ENCODE measurements at places on chromosomes 5 and 9.
A peak's percentile ranks its signal among the peaks of the same experiment; 100 is the strongest.

DNA sequence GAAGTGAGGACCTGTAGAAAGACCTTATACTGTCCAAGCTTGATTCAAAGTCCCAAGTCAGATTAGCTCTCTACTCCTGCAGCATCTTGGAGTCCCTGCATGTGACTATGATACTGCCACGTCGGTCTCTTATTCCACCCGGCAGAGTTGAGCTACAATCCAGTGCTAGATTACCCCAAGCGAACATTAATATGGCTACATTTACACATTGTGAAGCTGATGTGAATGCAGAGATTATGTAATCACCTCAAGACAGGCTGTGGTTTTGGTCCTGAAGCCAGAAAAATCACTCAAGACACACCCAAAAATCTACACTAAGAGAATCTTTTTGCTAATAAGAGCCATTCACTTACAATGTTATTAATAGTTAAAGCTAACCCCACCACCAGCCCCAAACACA is 116.7 kb downstream of the GNA14 start:
- no peak for DNase-seq

DNA sequence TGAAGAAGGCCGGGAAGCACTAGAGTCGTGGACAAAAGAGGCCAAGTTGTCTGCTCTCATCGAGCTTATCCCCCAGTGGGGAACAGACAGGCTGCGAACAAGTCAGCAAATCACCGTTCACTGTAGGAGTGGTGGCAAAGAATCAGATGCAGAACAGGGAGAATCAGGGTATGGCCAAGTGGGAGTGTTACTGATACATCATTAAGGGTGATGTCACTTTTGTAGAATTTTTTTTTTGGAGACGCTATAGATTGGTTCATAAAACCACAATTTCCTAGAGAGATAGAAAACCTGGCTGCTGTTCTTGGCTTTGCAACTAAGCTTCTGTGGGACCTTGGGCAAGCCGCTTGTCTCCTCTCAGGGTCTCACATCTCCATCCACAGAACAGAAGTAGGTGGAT is 21.3 kb downstream of the SPRY4 start:
- no peak for DNase-seq

DNA sequence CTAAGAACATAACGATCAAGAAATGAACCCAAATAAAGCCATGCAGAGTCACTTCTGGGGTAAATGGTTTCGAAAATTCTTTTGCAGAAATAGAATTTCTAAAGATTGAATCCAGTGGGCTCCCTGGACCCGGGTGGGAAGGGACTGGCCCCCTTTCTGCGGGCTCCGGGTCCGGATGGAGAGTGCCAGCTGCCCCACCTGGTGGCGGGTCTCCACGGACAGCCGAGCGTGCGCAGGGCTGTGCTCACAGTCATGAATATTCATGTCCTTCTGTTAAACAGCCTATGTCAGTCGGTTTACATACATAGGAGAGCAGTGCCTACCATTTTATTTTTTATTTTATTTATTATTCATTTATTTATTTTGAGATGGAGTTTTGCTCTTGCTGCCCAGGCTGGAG is 4.7 kb upstream of the PPP1R26 start:
- DNase-seq: no peak

GRCh38 chr9:132794730-132795380 is 83.2 kb downstream of the AK8 start:
- DNase-seq: no peak

- DNase-seq: no peak
These were observed 91.1 kb downstream of the MRPS27 start for GRCh38 chr5:72228960-72229359.

GRCh38 chr9:92432972-92433548 is 8.8 kb upstream of the OMD start:
- no peak for DNase-seq

GRCh38 chr9:96317335-96317980 is 15.5 kb upstream of the HSD17B3 start:
- DNase-seq: peak; percentile 5

GRCh38 chr9:101367323-101367722 is 17.5 kb downstream of the BAAT start:
- DNase-seq: no peak

- DNase-seq: no peak
These were observed 65.9 kb downstream of the RGS3 start for GRCh38 chr9:113529336-113530009.

GRCh38 chr9:91660521-91660920 is 236.9 kb upstream of the NFIL3 start:
- DNase-seq: no peak

DNA sequence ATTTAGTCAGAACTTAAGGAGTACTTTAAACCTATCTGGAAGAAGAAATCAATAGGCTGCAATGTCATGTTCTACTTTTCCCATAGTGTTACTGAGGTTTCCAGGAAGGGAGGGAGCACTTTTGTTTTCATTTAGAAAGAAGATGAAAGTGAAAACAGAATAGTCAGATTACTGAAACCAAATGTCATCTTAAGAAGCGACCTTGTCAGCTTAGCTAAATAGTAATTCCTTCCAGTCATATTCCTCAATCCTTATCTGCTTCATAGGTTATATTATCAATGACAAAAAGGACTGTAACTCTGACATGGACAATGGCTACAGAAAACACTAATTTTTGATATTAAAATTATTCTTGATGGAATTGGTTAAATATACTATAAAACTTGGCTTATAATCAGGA is 27.7 kb downstream of the SAR1B start:
- DNase-seq: no peak

DNA sequence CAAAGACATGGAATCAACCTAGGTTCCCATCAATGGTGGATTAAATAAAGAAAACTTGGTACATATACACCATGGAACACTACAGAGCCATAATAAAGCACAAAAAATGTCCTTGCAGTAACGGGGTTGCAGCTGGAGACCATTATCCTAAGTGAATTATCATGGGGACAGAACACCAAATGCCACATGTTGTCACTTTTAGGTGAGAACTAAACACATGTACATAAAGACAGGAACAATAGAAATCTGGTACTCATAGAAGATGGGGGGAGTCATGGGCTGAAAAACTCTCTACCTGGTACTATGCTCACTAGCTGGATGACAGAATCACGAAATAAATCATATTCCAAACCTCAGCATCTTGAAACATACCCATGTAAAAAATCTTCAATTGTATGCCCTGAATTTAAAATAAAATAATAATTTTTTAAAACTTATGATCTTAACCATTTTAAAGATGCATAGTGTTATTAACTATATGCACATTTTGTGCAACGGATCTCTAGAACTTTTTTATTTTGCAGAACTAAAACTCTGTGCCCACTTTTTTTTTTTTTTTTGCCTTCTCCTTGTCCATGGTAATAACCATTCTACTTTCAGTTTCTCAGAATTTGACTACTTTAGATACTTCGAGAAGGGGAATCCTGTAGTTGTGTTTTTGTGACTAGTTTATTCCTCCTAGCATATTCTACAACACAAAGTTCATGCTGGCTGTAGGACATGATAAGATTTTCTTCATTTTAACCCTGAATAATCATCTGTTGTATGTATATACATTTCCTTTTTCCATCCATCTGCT is 1081.6 kb upstream of the ACO1 start:
- DNase-seq: no peak

- no peak for DNase-seq
These were observed 127.5 kb upstream of the MTAP start for GRCh38 chr9:21674894-21675293.

GRCh38 chr9:111886983-111887718 is 9.5 kb upstream of the UGCG start:
- no peak for DNase-seq

GRCh38 chr5:132369007-132369473 is 470 bp upstream of the SLC22A5 start:
- no peak for DNase-seq

DNA sequence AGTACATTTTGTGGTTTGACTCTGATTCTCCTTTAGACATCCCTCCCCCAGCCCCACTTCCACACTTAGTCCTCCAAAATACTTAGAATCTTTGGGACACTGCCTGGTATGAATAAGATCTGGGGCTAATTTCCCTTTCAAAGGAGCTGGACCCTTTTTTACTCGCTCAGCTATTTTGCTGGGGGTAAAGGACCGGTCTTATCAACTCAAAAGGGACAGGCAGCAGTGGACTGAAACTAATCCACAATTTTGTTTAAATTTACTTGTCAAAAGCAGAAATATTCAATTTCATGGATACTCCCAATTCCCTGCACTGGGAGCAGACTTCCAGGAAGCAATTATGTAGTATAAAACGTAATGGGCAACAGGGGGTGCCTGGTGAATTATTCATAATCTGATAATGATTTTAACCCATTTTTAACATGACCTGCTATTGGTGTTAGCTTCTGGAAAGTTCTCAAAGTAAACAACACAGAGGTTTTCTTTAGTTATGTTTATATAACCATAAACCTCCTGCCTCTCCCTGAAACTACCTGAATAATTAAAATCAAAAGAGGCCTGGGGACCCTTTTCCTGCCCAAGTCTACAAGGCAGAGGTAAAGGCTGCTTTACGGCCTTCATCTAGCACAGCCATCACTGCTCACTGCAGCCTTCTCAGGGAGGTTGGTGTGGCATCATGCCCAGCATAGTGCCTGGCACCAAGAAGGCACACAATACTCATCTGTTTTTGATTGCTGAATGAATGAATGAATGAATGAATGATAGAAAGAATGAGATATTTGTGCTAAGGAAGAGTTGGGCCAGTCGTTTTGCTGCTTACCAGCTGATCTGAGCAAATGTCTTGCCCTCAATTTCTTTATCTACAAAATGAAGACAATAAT is 44.2 kb upstream of the GNPDA1 start:
- DNase-seq: no peak

DNA sequence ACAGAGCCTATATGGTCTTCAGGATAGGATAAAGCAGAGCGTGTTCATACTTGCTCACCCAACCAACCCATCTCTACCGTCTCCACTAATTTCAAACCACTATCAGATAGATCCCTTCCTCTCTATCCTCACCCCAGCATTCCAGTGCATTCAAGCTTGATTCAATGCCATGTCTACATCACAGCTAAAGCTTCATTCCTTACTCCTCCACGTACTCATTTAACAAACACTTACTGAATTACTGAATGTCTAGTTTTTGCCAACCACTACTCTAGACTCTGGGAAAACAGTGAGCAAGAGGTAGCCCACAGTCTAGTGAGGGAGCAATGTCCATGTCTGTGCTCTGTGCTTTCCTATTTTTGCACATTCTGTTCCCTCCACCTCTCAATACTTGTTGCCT is 163.5 kb upstream of the MSX2 start:
- no peak for DNase-seq

DNA sequence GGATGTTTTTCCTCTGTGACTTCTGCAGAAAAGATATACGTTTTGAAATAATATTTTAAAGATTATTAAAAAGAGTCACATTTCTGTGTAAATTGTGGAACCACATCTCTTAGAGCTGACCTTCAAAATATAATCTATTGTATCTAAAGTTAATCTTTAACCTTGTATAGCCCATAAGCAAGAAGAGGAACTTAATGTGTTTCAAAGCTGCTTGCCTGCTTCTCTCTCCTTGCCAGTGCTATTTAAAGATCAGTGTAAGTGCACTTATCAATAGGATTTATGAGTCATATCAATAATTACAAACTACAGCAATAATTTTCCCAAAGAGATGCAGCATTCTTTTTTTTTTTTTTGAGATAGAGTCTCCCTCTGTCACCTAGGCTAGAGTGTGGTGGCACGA is 29.4 kb upstream of the GDA start:
- DNase-seq: no peak

DNA sequence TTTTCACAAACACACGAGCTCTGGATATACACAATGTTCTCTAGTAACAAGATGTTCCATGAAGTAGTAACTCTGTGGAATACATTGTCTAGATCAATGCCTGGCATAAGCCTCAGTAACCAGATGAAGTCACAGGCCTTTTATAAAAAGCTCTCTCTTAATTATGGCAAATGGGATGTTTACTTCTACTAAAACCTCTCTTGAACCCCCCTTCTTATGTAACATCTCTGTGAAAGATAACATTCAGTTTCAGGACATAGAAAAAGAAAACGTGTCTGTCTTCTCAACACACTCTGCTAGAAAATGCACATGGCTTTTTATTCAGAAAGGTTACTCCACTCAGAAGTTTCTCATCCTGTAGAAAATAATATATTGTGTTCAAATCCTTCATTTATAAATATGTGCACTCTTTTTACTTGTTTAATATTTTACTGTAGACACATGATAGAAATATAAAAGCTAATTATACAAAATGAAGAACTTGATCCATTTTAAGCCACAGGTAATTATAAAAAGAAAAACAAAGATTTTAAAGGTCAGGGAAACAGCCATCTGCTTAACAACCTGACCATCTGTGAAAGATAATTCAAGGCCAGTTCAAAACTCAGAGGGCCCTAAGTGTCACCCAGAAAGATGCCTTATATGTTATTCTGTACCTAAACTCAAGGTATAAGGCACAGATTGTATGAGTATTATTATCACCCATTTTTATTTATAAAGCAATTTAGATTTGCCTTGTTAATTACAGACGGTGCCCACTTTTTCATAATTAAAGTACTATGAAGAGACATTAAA is 812.0 kb downstream of the CDH18 start:
- DNase-seq: no peak

DNA sequence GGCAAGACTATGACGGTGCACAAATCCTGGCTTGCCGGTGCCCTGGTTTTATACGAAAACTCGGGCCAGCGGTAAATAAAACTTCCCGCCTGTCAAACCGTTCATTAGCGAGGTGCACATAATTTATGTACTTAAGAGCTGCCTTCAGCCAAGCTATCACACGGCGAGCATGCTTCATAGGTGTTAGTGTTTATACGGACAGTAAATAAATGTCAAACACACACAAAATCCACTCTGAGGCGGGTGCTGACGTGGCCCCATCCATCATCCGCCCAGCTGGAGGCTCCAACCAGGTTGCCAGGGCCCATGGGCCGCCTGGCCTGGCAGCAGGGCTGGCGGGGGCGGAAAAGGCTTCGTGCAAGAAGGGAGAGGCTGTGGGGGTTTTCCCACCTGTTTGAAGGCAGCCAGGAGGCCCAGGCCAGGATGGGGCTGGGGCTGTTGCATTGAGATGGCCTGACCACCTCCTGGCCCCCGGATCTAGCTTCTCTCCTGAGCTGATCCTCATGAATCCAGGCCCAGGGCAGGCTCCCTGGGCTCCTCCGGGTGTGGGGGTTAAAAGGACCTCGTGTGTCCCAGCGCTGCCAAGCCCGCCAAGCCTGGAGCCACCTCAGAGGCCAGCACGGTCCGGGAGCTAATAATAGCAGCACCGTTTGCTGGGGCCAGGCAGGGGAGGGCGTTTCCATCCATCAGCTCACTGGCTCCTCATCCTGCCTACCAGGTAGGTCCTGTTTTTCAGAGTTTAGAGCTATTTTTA is 43.2 kb downstream of the BARX1 start:
- DNase-seq: no peak

- DNase-seq: no peak
These were observed 159.3 kb downstream of the TMC1 start for GRCh38 chr9:72680593-72681282.

All from stimulated activated CD8-positive, alpha-beta memory T cell treated with anti-CD3 and anti-CD28 coated beads, Interleukin-15, amount 100 ng/mL, for 4 hours (primary cell).